ENCODE measurements at places on chromosomes 3 and 15. TPM values are rescaled to one million over a fixed set of nuclear protein-coding genes. Genes with fewer than 3 reads are reported as not detected.

OXTR gene
- total RNA-seq: not detected

GPR149 gene
- not detected for total RNA-seq

CCR8 gene
- not detected for total RNA-seq

MEGF11 gene
- 0.92 TPM for total RNA-seq

TSEN2 gene
- total RNA-seq: 43.0 TPM

PRSS50 gene
- not detected for total RNA-seq

CLDN1 gene
- not detected for total RNA-seq

GOLGA6L7 gene
- not detected for total RNA-seq

LEKR1 gene
- not detected for total RNA-seq

GOLGA8S gene
- total RNA-seq: not detected

SV2B gene
- 1.7 TPM for total RNA-seq

PIGZ gene
- 125 TPM for total RNA-seq

HDC gene
- 590 TPM for total RNA-seq

CNTN4 gene
- 97.0 TPM for total RNA-seq

MITF gene
- 26.3 TPM for total RNA-seq

LYZL4 gene
- total RNA-seq: not detected

DVL3 gene
- total RNA-seq: 64.8 TPM

KCNMB3 gene
- total RNA-seq: 2.7 TPM

SNTN gene
- total RNA-seq: not detected

GOLGA8J gene
- total RNA-seq: not detected

SLC24A1 gene
- total RNA-seq: not detected

IGF2BP2 gene
- total RNA-seq: 44.6 TPM

EOMES gene
- total RNA-seq: not detected

SLC28A2 gene
- total RNA-seq: 4.9 TPM

MST1R gene
- total RNA-seq: 94.3 TPM

FOXL2 gene
- total RNA-seq: not detected

CISH gene
- total RNA-seq: 5.7 TPM

TMEM207 gene
- total RNA-seq: not detected

PATL2 gene
- total RNA-seq: 5.4 TPM

PLXND1 gene
- 251 TPM for total RNA-seq

TPRG1 gene
- 1.2 TPM for total RNA-seq

CHRM5 gene
- total RNA-seq: not detected

CYP8B1 gene
- not detected for total RNA-seq

GNAT1 gene
- not detected for total RNA-seq

P4HTM gene
- total RNA-seq: 34.0 TPM

MYO5C gene
- total RNA-seq: 22.8 TPM

ALAS1 gene
- total RNA-seq: 75.3 TPM

CYFIP1 gene
- total RNA-seq: 214 TPM

CATSPER2 gene
- 3.5 TPM for total RNA-seq

REC114 gene
- total RNA-seq: not detected

TLNRD1 gene
- 30.1 TPM for total RNA-seq

FEZF2 gene
- total RNA-seq: not detected

SLCO2A1 gene
- total RNA-seq: 11.2 TPM

ADAMTS9 gene
- total RNA-seq: 35.6 TPM

P2RY13 gene
- 1.3 TPM for total RNA-seq

TGM5 gene
- not detected for total RNA-seq

MAGI1 gene
- 85.7 TPM for total RNA-seq

RTP3 gene
- not detected for total RNA-seq

FMN1 gene
- 29.3 TPM for total RNA-seq

GJD2 gene
- total RNA-seq: 0.18 TPM

BCHE gene
- total RNA-seq: 1.3 TPM

CAPN3 gene
- total RNA-seq: 16.5 TPM

TARS3 gene
- total RNA-seq: 26.5 TPM

All from stomach (tissue), 19 donors.